A549 treated with AZD2906 at 1 μM for 4 hours (cell line): ENCODE measurements at places on chromosomes 6 and 20. TPM values are rescaled to one million over a fixed set of nuclear protein-coding genes. Genes with fewer than 3 reads are reported as not detected.

Gene MAP1LC3A
- total RNA-seq, result 19.3 to 31.2 TPM (median 27.2 TPM) in 5 replicates

Gene NCOA6
- 17.0 to 20.6 TPM (median 19.3 TPM) in 5 replicates for total RNA-seq

Gene ULBP3
- total RNA-seq, result 3.7 to 4.6 TPM (median 4.2 TPM) in 5 replicates

Gene COL9A1
- 0.06 TPM in 1 of 5 replicates, not detected in the others for total RNA-seq

Gene CST3
- 240 to 466 TPM (median 438 TPM) in 5 replicates for total RNA-seq
